ENCODE measurements at places on chromosomes 12 and 14.

DNA sequence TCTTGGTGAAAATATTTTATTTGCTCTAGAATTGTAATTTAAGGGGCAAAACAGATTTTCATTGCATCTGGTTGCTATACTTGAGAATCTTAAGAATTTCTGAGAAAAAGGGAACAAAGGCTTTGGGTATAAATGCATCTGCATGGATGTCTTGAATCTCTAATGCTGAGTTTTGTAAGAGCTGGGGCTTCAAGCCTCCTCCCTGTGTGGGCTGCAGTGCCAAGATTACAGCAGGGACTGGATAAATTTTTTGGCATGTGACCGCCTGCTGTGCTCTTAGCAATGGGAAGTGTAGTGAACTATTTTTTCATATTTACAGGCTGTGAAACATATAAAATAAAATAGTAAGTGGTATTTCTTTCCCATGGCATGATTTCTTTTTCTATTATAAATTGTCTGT, 70.0 kb downstream of the SLC38A6 start:
- DNase-seq, result no peak

- DNase-seq, result no peak
Observed at GRCh38 chr14:103302966-103303365, 31.1 kb upstream of the EIF5 start.

- no peak for DNase-seq
Observed at GRCh38 chr14:55450539-55450938, 10.1 kb upstream of the TBPL2 start.

DNA sequence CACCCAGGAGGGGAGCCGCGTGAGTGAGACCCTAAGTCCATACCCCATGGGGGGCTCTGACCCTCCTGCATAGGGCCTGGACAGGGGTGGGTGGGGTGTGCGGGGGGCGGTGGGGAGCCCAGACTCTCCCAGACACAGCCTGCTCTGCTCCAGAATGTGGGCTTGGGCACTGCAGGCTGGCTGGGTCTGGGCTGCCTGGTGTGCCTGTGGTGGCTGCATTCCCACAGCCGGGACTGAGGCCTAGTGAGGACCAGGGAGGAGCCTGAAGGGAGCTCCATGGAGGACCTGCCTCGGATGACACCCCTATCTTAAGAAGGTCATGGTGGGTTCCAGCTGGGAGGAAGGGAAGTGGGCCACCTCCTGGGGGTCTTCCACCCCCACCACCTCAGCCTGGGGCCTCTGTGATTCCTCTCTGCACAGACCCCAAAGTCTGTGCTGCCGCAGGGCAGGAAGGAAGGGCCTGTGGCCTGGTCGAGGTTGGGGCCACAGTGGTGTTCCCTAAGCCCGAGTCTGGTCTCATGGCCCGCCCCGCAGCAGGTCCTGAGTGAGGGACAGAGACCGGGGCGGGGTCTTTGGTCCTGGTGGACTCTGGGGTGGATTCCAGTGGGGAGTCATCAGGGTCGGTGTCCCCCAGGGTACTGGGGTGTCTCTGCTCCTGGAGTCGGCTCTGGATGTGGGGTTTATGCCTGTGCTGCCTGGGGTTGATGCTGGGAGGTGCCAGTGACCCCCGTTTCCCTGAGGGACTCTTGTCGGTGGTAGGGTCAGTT, 392.3 kb downstream of the TMEM121 start:
- DNase-seq, result no peak

- DNase-seq, result no peak
Observed at GRCh38 chr12:132456944-132457495, 32.9 kb upstream of the FBRSL1 start.

GRCh38 chr14:19823765-19824164, 20.2 kb downstream of the OR4N2 start:
- no peak for DNase-seq

All from GM12891 (cell line).